ENCODE measurements at places on chromosomes 5 and 9. TPM values are rescaled to one million over a fixed set of nuclear protein-coding genes. Genes with fewer than 3 reads are reported as not detected.

DNA sequence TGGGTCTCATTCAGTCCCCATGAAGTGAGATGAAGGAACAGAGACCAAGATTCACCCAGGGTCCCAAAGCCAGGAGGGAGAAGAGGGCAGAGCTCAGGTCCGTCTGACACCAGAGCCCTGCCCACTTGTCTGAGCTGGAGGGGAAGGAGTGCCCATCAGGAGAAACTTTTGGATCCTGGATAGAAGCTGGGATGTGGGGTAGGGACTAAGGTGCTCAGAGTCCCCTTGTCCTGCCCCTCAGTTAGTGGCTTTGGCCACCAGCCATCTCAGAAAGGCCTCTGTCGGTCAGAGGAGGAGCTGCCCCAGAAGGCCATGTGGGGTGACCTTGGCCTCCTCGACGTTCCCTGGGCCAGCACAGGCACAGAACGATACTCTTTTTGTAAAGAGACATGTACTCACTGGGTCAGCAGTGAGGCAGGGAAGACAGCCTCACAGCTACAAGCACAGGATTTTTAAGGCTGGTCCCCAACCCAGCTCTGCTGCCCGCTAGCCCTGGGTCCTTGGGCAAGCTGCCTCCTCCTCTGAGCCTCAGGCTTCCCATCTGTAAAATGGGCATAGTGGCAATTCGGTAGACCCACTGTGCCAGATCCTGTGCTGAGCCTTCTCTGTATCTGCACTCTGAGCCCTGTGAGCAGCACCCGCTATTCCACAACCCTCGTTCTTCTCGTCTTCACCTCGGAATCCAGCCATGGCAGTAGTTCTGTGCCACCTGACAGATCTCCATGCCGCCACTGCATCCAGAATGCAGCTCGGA is 49.4 kb downstream of the C9orf50 start:
- no peak for DNase-seq

CER1 gene
- total RNA-seq: not detected

DNA sequence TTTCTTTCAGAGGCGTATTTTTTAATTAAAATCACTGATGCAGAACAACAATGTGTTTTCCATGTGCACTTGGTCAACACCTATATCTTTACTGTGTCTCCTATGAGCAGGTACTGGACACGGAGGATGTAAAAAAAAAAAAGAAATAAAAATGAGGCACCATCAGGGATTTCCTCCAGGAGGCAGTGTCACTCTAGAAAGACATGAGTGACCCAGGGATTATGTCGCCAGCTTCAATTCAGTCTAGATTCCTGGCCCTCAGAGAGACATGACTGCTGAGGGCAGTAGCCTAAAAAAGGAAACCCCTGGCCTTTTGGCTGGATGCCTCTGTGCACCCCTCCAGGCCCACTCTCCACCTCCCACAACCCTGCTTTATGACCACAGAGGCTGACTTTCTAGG is 18.3 kb upstream of the IL33 start:
- DNase-seq: no peak

TAF11L10 gene
- total RNA-seq: not detected

DNA sequence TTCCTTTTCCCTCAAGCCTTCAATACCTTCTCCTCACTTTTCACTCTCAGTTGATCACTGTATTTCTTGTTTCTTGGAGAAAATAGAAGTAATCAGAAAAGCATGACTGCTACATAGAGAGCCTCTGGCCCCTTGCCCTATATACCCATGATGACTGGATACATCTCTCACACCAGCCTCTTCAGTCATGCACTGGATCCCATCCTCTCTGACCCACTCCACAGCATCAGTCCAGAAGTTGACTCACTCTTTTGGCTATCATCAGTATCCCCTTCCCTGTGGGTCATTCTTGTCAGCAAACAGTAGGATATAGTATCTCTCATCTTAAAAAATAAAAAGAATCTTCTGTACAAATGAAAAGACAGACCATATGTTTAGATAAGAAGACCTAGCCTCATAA is 32.9 kb downstream of the PTCD2 start:
- DNase-seq: no peak

DNA sequence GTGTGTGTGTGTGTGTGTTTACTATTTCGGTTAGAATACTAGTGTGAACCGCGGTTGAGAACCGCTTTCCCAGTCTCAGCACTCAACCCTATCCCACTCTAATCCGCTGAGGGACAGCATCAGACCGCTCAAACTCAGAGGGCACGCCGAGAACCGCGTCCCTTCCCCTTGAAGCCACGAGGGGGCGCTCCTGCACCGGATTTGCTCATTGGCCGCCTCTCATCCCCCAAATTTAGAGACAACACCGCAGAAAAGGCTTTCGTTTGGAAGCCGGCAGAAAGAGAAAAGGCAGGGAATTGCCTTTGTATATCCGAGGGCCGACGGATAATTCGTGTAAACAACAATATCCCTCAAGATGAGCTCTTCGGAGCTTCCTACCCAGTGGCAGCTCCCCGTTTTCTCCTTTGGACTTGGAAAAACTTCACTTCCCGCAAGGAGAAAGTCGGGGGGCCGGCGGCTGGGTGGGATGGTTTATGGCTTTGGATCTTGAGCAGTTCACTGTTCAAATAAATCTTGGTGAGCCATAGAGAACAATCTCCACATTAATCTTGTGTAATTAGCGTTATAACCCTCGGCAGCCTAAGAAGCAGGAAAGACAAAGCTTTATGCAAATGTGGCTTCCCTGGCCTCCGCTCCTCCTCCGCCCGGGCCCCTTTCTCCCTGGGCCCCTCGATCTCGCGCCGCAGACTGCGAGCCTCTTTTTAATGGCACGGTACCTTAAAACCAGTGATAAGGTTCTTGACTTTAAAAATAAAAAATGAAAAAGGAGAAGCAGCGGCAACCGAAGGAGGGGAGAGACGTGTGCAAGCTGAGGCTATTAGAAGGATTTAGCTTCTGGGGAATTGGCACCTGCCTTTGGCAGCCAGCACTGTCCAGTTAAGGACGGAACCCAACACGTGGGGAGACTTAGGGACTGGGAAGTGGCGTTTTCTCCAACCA is 296.8 kb downstream of the PARP8 start:
- peak; percentile 90 for DNase-seq

GRCh38 chr5:135398160-135398854 is 724 bp downstream of the MACROH2A1 start:
- no peak for DNase-seq

DNA sequence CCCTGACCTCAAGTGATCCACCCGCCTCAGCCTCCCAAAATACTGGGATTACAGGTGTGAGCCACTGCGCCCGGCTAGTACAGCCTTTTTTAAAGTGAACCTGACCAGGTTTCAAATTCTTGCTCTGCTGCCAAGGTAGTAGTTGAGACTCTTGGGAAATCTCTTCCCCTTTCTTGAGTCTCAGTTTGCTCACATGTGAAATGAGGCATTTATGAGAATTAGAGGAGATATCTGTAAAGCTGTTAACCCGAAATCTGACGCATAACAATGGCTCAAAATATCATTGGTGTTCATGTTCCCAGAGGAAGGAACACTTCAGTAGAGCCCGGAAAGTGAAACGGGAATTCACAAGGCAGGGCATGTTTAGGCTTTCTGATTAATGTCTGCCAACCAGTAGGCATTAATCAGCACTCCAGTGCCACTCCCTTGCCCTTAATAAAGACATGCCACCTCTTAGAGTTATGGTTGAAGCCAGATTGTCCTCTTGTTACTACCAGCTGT is 1.5 kb downstream of the ARPC5L start:
- DNase-seq: no peak

- no peak for DNase-seq
Observed at GRCh38 chr9:76369583-76369982, 24.6 kb downstream of the RFK start.

GRCh38 chr5:169656125-169656901 is 19.2 kb downstream of the DOCK2 start:
- DNase-seq: no peak

BTNL3 gene
- total RNA-seq: 0.29 TPM

GRCh38 chr9:7534211-7534935 is 265.2 kb downstream of the DMAC1 start:
- no peak for DNase-seq
